ENCODE measurements at places on chromosomes 5 and 9. TPM values are rescaled to one million over a fixed set of nuclear protein-coding genes. Genes with fewer than 3 reads are reported as not detected.

Gene PFN3
- not detected for total RNA-seq

Gene HTR4
- not detected for total RNA-seq

Gene FOXD4L4
- total RNA-seq = 0.47 TPM

Gene INSYN2B
- total RNA-seq = not detected

Gene AHRR
- 7.4 TPM for total RNA-seq

Gene IL4
- not detected for total RNA-seq

Gene ANKRD20A1
- 4.4 TPM for total RNA-seq

Gene TLX3
- total RNA-seq = not detected

Gene IRX2
- total RNA-seq = 3.3 TPM

DNA sequence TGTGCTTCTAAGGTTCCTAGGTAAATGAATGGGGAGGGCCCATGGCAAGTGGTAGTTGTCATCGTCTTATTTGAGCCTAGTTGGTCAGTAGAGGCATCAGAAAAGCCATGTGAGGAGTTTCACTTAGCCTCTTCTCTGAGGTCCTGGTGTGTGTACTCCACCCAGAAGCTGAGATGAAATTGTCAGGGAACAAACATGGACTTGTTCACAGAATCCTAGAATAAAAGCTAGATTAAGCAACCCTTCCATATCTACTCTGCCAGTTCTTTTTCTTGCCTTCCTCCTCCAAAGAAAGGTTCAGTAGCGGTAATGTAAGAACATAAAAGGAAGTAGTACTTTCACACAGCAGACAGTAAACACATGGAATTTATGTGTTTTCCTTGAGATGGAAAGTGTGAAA lies 70.4 kb downstream of the ARHGAP26 start:
- DNase-seq = no peak

- DNase-seq = no peak
Observed at GRCh38 chr9:132985071-132985350, 6.5 kb downstream of the GFI1B start.

- DNase-seq = no peak
Observed at GRCh38 chr5:132767150-132767549, 9.9 kb downstream of the SEPTIN8 start.

DNA sequence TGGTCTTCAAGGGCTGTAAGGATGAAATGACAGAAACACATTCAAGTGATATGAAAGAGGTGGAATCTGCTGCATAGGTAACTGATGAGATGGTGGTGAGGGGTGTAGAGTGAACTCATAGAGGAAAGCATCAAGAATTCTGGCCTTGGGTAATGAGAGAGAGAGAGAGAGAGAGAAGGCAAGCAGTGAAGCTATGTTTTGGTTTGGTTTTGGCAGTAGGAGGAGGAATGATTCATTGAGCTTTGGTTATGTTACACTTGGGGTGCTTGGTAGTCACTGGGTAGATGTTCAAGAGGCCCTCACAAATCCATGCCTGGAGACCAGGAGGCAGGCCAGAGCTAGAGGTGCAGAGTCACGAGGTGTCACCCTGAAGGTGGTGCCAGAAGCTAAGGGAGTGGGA lies 89.5 kb downstream of the EGFLAM start:
- no peak for DNase-seq

DNA sequence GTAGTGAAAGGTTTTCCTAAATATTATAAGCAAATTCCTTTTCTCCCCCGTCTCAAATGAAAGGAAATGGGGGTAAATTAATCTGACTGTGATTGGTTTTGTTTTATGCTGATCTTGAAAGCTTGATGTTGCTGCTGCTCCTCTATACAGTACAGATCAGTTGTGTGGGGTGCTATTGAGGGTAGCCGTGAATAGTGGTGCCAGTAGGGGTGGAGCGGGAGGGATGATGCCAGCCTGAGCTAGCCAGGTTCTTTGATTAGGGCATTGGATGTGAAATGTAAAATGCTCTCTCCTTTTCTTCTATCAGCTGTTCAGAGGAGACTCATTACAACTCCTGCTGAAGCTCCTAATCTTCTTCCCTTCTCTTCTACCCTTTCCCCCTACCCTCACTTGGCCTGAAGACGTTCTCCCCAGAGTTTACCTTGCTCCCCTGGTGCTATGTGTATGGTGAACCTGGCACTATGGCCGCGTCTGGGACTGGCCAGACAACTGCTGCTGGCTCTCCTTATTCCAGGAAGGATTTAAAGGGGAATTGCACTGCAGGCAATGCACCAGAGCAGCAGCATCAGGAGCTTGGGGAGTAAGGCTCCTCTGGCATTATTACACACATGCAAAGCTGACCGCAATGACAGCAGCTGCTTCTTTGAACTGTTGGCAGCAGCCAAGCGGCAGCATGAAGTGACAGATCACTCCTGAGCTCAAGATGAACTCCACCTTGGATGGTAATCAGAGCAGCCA lies 566 bp downstream of the GPR21 start:
- no peak for DNase-seq

DNA sequence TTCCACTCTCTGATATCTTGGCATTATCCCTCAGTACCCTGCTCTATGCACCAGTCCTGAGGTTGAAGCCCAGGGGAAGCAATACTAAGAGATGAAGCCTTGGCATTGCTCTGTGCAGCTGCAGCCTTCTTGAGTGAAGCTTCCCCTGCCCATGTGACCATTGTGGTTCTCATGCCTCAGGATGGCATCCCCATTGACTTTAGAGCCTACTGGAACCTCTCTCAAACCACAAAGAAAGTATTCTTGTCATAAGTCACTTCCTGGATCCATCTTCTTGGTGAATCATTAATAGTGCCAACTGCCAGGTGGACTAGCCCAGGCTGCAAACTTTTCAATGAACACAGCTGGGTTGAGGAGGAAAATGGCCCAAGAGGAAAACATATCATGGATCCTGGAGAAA lies 283.9 kb upstream of the RFX3 start:
- DNase-seq = no peak

DNA sequence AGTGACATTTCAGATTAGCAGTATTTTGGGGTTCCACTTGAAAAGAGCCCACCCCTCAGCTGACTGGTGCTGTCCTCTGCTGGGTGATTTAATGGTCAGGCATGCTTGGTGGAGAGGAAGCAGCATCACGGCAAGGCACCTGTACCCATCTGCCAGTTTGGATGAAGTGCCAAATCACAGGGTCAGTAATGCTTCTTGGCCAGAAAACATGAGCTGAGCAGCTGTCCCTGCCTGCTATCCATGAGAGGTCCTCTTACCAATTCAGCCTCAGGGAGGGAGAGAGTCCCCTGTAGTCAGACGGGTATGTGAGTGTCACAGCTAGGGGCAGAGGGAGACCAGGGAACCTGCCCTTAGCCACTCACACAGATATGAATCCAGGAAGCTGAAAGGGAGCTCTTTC lies 137.9 kb downstream of the SEC61B start:
- DNase-seq = no peak

DNA sequence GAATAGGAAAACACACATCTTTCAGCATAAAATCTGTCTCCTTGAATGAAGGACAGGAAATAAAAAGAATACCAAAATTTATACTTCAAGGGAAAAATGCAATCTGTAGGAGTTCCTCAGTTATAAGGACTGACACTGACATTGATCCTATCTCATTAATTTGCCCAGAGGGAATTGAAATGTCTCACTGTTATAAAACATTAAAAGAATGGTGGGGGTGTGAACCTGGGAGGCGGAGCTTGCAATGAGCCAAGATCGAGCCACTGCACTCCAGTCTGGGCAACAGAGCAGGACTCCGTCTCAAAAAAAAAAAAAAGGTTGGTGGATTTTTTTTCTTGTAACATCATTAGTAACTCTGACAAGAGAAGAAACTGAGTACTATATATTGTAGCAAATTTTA lies 60.8 kb downstream of the TTLL11 start:
- no peak for DNase-seq

DNA sequence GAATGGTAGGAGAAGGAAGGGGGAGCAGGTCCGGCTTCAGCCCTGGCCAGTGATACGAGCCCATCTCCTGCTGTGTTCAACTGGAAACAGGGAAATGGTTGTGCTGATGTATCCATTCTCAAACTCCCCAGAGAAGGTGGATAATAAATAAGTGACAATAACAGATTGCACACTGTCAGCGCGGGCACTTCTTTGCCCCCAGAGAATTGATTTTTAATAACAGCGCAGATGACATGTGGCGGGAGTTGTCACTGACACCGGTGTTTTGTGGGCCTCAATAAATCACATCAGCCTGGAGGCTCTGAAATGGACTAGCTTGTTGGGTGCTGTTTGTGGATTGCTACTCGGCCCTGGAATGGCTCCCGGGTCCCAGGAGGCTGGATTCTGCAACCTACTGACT lies 141.4 kb upstream of the PANK3 start:
- no peak for DNase-seq

- DNase-seq = no peak
Observed at GRCh38 chr5:133319244-133319643, 267.4 kb downstream of the HSPA4 start.

GRCh38 chr9:115469841-115470240 lies 351.9 kb upstream of the TNC start:
- DNase-seq = no peak

GRCh38 chr5:10457682-10458574 lies 16.2 kb downstream of the ROPN1L start:
- DNase-seq = no peak

GRCh38 chr5:7146886-7147285 lies 249.1 kb upstream of the ADCY2 start:
- no peak for DNase-seq

- no peak for DNase-seq
Observed at GRCh38 chr9:79913867-79914266, 342.1 kb downstream of the TLE4 start.

GRCh38 chr5:148808864-148809642 lies 17.4 kb upstream of the ADRB2 start:
- DNase-seq = no peak

- DNase-seq = no peak
Observed at GRCh38 chr9:89436326-89436725, 61.6 kb downstream of the SEMA4D start.

- DNase-seq = no peak
Observed at GRCh38 chr9:73133022-73133651, 18.5 kb upstream of the ANXA1 start.

All from ureter (tissue), 1 donor.